Caki2 (cell line): ENCODE measurements at places on chromosomes 16 and 17. TPM values are rescaled to one million over a fixed set of nuclear protein-coding genes. Genes with fewer than 3 reads are reported as not detected.

GRCh38 chr17:44598329-44598728 is 41.0 kb downstream of the FZD2 start:
- DNase-seq: no peak

The SLC13A2 gene
- total RNA-seq: not detected in 2 replicates

GRCh38 chr16:29987371-29988085 is 7.9 kb downstream of the HIRIP3 start:
- DNase-seq: no peak

The PRKCA gene
- 26.8 and 28.6 TPM in 2 replicates for total RNA-seq

- no peak for DNase-seq
Measured at GRCh38 chr17:16425202-16425601, 9.8 kb downstream of the TRPV2 start.
